ENCODE measurements at places on chromosomes 4 and X.

- no peak for DNase-seq
These were observed 20.4 kb downstream of the WDR13 start for GRCh38 chrX:48617542-48618340.

DNA sequence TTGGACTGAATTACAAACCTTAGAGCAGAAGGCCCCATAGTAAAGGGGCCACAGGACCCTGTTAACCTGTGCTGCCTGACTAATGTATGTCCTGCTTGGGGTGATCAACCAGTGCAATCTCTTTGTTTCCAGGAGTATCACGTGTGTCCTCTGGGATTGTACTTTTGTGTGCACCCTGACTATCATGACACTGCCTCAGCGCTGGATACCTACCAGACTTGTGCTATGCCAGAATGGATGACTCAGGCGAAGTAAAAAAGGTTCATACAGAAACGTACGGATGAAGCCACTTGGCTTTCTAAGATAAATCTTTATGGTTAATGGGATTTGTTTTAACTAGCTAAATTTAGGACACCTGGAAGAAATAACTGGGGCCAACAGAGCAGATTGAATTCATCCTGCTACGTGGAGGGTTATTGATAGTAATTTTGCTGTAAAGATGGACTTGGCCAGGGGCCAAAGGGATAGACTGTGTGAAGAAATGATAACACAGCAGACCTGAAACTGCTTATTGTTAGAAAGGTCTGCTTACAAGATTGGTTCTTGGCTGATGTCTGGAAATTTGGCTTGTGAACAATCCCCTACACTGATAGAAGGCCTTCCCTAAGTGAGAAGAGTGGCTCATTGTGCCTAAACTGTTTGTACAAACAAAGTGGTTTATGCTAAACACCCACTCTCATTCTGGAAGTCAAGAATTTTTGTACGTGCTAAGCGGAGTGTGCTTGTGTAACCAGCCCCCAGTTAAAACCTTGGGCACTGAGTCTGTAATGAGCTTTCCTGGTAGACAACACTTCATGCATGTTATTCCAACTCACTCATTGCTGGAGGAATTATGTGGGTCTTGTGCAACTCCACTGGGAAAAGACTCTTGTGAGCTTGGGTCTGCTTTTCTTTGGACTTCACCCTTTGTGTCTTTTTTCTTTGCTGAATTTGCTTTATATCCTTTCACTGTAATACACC, 750.5 kb upstream of the HTR2C start:
- no peak for DNase-seq

- no peak for DNase-seq
These were observed 54.3 kb downstream of the SLIT2 start for GRCh38 chr4:20305976-20306375.

GRCh38 chr4:137656661-137657060, 124.4 kb upstream of the PCDH18 start:
- DNase-seq = no peak

DNA sequence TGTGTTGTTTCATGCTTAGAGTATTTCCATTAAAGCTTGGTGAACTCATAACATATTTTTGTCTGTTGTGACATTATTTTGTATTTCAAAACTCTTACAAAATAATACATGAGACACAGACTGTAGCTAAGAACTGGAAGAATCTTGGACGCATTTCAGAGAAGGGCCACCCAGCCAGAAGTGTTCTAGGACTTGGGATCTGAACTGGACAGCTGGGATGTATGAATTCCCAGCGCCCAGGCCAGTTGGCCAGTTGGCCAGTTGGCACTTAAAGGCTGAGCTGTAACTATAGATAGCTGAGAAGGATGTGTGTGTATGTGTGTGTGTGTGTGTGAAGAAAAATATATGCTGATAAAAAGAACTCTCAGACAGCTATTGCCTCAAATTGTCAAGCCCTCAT, 193.4 kb upstream of the GPR101 start:
- no peak for DNase-seq

DNA sequence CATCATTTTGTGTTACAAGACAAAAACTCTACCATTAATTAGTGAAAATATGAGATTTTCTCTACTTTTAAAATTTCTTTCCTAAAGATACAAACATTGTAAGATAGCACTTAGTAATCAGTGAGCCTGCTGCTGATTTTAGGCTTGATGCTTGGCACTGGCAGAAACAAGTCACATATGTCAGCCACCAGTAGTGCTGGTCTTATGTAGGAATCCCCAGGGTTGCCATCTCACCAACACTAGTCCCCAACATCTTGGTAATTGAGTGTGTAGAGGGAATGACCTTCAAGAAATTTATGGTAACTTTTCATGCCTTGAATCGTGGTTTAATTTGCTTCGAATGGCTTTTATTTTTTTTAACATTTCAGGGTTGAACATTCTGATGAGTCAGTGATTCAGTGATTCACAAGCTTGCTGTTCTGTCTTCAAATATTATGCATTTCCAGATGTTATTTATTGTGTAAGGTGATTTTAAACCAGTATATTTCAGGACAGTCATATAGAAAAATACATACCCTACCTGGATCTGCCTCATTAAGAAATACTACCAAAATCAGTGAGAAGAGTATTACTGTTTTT, 11.9 kb downstream of the EXOC1 start:
- DNase-seq = no peak

DNA sequence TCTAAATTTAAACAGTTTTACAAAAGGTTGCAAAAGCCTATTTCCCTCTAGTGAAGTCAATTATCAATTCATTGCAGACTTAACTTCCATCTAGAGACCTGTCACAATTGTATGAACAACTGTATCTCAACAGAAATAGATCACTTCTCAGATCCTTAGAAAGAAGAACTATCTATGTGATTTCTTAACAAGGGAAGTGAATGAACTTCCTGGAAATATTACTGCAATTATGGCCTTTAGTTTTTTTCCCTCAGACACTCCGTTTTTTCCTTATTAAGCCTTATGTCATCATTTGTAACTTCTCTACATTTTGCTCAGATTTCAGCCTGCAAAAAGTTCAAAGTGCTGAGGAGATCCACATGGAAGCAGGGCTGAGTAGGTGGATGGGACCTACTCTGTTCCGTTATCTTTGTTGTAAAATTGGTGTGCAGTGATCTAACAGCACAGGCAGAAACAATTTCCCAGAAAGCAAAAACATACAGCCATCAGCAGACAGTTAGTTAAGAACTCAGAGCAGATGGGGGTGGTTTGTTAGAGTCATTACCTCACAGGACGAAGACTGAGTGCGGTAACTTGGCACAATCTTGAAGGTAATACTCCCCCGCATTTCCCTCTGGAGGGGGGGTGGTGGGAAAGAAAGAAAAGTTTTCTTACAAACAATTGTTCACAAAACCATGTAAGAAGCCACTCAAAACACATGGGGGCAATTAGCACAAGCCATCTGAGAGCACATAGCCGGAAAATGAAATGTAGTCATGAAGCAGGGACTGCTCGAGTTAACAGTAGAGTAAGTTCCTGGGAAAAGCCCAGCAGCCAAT, 112.3 kb downstream of the NYX start:
- DNase-seq = no peak

DNA sequence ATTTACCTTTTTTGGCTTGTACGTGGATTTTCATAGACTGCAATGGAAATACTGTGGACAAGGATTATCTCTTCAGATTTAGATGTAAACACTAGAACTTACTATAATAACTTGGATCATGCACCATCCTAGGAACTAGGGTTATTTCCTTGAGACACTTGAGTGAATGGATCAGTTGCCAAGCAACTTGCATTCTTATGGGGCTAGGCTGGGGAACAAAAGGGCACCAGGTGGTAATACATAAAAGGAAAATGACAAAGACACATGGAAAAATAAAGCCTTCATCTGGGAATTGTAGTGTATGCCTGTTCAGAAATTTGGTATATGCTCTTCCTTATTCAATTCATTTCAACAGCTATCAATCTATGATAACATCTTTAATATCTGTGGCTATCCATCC, 247.1 kb downstream of the SPRY1 start:
- no peak for DNase-seq

GRCh38 chr4:62814510-62815047, 1594.7 kb downstream of the TECRL start:
- DNase-seq = no peak

GRCh38 chr4:102572452-102572851, 71.3 kb downstream of the NFKB1 start:
- DNase-seq = no peak

DNA sequence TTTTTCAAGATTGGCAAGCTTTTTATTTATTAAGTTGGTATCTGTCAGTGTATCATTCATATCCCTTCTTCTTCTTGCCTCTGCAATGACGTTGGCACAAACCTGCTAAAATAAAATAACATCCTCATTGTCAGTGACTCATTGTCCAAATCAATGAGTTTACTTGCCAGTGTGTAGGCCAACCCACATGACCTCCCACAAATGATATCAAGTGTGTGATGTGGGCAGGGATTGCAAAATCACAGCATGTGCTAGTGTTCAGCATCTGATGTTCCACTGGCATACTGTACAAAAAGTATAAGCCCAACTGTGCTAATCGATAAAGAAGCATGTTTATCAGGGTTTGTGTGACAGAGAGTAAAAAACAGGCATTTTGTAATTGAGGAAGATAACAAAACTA, 25.5 kb downstream of the GPAT3 start:
- no peak for DNase-seq

DNA sequence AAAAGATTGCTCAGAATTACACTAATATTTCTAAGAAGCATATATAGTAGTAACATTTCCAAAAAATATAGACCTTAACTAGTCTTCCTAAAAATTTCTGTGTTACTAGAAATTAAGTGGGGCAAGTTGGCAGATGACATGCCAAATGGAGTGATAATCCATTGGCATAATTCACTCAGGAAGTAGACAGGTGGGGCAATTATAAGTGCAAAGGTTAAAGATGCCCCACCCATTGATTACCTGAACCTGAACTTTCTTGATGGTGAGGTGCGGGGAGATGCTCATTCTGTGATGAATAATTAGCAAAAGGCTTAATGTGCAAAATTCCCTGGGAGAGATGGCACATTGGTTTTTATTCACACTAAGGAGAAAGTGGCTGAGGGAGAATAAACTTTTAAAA, 145.8 kb upstream of the RASGEF1B start:
- DNase-seq = no peak

- no peak for DNase-seq
These were observed 88.3 kb downstream of the IL15 start for GRCh38 chr4:141724646-141725045.

GRCh38 chr4:182101618-182102017, 141.6 kb upstream of the TENM3 start:
- no peak for DNase-seq

- no peak for DNase-seq
These were observed 191.1 kb downstream of the COX7B2 start for GRCh38 chr4:46717950-46718349.

- DNase-seq = no peak
These were observed 14.7 kb upstream of the CLCN4 start for GRCh38 chrX:10142041-10142599.

GRCh38 chrX:123830309-123830708, 29.5 kb upstream of the XIAP start:
- DNase-seq = no peak

Measured in stimulated activated CD8-positive, alpha-beta memory T cell treated with anti-CD3 and anti-CD28 coated beads, Interleukin-7, amount 100 ng/mL, for 1 hour (primary cell).